ENCODE measurements at places on chromosomes 13 and 19. TPM values are rescaled to one million over a fixed set of nuclear protein-coding genes. Genes with fewer than 3 reads are reported as not detected.

GRCh38 chr19:38699647-38700349 is 44.5 kb downstream of the CAPN12 start:
- no peak for DNase-seq

DNA sequence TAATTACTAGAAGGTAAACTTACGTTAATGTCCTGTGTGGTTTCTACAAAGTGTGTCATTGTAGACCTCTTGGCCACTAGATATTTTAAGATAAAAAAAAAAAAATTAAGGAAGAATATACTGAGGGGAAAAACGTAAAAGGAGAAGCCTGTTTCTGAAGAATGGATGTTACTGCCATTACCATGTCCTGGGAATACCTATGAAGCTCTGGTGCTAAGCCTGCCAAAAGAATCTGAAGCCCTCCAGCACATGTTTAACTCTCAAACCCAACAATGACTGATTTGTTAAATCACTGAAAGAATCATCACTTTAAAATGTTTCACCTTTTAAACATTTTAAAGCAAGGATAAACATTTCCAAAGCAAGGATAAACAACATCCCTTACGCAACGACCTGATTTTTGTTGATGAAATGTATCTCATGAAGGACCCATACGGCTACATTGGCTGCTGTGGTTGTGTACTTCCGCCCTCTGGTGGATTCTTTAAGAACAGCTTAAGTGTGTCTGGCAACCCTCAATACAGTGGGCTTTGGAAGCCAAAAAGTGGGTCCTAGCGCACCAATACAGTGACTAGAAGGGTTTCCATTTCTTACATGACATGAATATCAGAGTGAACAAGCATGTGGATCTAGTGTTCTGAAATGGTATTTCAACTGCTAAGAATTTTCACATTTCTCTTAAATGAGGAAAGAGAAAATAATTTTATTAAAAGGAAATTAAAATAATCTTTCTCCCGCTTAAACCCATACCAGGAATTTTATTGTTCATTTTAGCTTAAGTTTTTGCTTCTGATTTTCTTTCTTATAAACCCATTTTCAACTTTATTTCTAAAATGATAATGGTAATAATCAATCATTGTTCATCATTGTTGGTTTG is 74.5 kb upstream of the RAP2A start:
- peak; percentile 6 for DNase-seq

- no peak for DNase-seq
Observed at GRCh38 chr19:31064491-31064890, 284.7 kb downstream of the TSHZ3 start.

DNA sequence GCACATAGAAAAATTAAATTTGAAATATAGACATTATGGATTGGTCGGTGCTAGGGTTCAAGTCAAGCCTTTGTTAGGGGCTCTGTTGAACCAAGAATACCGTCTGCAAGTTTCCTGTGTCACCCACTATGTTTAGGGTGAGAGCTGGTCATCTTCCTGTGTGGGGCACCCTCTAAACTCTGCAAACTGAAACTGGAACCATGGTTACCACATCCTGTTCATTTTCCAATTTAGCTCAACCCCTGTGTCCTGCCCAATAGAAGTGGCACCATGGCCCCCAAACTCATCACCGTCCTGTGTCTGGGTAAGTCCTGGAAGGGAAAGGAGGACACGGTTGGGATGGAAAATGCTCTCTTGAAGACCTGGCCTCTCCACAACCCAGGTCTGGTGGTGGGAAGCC is 29.9 kb downstream of the LAIR2 start:
- DNase-seq = no peak

GRCh38 chr13:45011198-45011597 is 21.9 kb downstream of the GPALPP1 start:
- no peak for DNase-seq

ENOX1 gene
- not detected for total RNA-seq

MAST3 gene
- total RNA-seq = 60.2 TPM

DNA sequence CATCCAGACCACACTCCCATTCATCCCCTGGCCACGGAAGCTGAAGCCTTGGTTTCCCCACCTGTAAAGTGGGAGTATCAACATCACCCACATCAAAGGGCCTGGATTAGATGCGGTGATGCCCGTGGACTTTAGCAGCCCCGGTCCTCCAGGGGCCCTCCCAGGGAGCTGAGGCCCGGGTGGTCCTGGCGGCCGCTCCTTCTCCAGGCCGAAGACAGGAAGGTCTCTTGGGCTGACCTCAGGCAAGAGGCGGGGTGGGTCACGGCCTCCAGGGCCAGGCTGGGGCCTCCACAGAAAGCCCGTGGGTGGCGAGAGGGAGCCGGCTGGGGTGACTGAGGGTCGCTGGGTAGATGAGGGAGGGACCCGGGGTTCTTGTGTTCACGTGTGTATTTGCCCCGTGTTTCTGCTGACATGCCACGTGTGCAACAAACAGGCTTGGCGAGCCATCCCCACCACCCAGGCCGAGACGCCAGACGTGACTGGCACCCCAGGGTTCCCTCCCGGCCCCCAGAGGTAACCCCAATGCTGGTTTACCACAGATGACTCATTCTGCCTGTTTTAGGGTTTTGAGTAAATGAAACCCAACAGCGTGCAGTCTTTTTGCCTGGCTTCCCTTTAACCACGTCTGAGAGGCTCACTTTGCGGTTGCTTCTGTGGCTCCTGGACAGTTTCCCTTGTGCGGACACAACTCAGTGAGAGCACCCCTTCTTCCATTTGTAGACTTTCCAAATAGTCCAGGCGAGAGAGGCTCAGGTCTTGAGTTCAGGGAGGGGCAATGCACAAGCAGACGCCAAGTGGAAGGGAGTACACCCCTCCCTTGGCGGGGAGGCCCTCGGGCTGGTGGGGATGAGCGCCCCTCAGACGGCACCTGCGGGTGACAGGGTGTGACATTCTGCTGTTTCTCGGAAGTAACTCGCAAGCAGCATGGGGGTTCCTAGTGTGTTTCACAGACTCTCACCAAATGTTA is 42.9 kb downstream of the C13orf46 start:
- DNase-seq = peak; percentile 20

MYCBP2 gene
- total RNA-seq = 214 TPM

- DNase-seq = no peak
Observed at GRCh38 chr19:12000152-12000981, 35.1 kb downstream of the ZNF433 start.

GPR18 gene
- 15.2 TPM for total RNA-seq

DNA sequence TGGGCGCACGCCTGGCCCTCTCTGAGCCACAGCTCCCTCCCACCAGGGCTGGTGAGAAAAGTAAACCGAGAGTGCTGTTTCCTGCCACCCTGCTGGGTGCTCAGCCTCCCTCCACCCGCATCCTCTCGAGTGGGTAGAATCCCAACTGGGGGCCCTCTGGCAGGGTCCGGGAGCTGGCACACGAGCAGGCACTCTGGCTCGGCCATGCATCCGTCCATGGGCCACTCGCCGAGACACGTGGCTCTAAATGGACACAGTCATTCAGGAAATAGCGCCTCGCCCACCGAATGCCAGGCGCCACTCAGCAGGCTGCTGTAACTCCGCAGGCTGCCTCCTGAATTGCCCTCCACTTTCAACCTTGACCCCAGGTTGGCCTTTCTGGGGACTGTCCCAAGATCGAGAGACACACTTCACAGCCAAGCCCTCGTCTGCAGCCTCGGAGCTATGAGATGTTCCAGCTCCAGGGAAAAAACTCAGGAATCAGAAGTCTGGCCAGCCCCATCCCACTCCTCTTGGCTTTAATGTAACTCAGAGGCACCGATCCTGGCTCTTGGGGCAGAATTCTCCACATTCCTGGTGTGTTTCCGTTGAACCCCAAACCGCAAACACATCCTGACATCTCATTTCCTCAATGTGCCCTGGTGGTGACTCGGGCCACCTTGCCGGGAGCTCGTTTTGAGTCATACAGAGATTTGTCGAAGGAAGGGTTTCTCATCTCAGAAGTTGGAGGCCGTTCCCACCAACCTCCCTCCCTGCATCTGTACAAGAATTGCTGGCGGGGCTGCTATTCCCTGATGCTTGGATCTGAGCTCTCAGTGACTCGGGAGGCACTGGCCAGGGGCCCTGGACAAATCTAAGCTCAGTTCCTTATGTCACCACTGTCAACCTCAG is 14.1 kb downstream of the KLF2 start:
- no peak for DNase-seq

GRCh38 chr13:32659736-32660135 is 73.5 kb downstream of the PDS5B start:
- no peak for DNase-seq

DNA sequence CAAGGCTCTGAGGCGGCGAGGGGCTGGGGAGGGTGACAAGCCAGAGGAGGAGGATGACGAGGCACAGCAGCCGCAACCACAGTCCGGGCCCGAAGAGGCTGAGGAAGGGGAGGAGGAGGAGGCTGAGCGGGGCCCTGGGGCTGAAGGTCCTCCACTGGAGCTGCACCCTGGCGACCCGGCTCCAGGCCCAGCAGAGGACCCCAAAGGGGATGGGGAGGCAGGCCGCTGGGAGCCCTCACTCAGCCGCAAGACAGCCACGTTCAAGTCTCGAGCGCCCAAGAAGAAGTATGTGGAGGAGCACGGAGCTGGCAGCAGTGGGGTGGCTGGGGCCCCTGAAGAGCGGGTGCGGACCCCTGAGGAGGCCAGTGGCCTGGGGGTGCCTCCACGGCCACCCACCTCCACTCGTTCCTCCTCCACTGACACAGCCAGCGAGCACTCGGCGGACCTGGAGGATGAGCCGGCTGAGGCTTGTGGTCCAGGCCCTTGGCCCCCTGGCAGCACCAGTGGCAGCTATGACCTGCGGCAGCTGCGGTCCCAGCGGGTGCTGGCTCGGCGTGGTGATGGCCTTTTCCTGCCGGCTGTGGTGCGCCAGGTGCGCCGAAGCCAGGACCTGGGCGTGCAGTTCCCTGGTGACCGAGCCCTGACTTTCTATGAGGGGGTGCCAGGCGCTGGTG is 2.9 kb downstream of the CIC start:
- DNase-seq = no peak

GARIN5B gene
- total RNA-seq = not detected

DNA sequence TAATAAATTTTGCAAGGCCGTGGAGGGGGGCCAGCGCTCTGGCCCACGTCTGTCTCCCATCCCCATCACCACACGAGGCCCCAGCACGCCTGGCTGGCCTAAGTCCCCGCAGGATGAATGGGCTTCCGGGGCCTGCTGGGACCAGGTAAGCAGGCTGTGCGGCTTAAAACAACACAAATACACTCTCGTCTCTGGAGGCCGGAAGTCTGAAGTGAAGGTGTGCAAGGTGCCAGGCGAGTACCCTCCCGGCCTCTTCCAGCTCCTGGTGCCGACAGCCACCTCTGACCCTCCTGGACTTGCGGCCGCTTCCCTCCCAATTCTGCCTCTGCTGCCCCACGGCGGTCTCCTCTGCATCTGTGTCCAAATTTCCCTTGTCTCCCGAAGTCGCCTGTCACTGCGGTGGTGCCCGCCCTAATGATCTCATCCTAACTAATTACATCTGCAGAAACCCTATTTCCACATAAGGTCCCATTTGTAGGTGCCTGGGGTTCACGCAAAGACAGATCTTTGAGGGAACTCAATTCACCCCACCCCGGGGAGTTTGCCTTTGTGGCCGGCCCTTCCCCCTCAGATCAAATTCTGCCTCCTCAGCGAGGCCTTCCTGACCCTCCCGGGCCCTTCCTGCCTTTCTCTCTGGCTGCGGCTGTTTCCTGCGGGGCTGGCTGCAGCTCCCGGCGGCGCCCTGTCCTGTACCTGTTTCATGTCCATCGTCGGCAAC is 8.1 kb upstream of the PTBP1 start:
- no peak for DNase-seq

JAK3 gene
- 120 TPM for total RNA-seq

DNA sequence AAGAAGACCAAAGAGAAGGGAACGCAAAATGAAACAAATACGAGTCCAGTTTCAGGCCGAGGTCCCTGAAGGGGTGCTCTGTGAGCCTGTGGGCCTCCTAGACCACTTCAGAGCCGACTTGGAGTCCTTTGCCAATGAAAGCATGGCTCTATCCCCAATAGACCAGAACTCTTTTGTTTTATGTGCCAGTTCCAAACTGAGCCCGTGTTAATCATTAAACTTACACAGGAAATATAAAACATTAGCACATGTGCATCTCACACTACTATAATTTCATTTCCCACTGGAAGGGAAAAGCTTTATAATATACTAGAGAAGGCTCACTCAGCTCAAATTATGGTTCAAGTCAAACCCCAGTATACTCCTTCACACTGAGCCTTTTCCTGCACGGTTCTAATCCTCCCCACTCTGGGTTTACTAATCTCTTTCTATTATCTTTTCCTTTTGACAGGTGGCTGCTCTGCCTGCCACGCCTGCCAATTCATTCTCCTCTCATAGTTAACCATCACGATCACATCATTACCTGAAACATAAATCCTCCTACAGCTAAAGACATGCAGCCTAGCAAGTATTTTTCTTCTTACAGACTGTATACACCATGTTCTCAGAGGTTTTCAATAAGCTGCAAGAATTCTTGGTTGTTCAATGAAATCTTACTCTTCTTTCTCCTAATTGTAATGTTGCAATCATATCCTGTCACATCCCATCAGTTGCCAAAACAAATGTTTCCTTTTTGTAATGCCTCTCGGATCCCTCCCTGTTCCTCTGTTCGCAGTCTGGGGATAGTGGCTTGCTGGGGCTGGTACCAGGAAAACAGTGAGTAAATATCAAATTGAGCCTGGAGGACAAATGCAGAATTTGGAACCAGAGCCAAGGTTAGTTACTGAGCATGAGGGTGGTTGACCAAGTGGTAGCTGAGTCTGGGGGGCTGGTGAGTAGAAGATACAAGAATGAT is 18.8 kb upstream of the WASF3 start:
- no peak for DNase-seq

- DNase-seq = no peak
Observed at GRCh38 chr13:106656186-106656585, 88.2 kb upstream of the ARGLU1 start.

DNA sequence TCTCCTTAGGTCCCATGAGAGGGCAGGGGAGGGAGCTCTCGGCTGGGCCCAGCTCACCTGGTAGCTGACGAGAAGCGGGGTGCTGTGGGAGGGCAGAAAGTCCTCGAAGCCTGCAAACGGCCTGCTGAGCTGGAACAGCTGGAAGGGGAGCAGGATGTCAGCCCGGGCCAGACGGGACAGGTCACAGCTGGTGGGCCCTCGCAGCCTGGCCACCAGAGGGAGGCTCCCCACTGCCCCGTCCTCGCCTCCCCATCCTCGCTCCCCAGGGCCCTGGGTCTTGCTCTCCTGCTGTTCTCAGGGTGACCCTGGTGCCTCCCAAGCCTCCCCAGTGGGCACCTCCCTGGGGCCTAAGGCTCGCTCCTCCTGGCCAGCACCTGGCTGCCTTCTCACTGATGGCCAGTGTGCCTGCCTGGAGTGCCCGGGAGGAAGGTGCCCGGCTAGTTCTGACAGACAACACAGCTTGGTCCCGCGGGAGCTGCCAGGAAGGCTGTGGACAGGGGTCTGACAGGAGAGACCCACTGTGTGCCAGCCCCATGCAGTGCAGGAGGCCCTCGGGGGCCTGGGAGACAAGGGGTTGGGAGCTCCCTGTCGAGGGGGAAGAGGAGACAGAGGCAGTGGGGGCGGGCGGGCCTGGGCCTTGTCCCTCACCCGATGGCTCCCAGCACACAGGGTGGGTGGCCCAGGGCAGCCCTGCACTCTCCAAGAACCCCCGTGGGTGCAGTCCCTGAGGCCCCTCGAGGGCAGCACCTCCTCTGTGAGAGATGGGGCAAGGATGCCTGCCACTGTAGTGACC is 20.3 kb downstream of the GPX4 start:
- DNase-seq = no peak

GRCh38 chr19:29777781-29778309 is 33.9 kb upstream of the CCNE1 start:
- DNase-seq = no peak

GRCh38 chr13:92827503-92827902 is 399.1 kb upstream of the GPC6 start:
- no peak for DNase-seq

ANGPTL8 gene
- not detected for total RNA-seq

- no peak for DNase-seq
Observed at GRCh38 chr13:40916207-40916998, 102.7 kb downstream of the ELF1 start.

Data from T-cell (primary cell).